ENCODE measurements at places on chromosomes 3 and 15.

DNA sequence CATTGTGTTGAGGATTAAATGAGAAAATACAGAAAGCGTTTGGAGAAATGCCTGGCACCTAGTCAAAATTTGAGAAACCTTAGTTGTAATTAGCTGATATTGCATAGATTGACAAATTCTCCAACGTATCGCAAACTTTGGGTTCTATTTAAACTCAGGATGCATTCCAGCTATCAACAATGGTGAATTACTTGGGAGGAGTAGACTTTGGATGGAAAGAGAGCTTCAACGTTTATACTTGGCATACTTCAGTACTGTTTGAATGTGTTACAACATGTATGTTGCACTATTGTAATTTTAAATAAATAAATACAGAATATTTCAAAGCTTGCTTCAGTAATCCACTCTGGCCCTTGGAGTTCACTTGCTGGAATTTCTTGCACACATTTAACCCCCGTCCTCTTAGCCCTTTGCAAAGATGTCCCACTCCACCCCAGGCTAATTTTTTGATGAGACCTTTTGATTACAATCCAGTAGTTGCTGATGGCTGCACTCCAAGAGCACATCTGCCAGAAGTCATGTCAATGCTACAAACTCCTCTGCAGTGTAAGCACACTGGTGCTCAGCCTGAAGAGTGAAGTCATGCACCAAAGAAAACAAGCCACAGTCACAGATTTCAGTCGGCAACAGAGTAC, 4.7 kb upstream of the DIS3L start:
- no peak for DNase-seq

GRCh38 chr3:24067483-24067882, 122.4 kb downstream of the NR1D2 start:
- DNase-seq: no peak

GRCh38 chr3:57910990-57911389, 97.2 kb upstream of the FLNB start:
- DNase-seq: peak; percentile 40

DNA sequence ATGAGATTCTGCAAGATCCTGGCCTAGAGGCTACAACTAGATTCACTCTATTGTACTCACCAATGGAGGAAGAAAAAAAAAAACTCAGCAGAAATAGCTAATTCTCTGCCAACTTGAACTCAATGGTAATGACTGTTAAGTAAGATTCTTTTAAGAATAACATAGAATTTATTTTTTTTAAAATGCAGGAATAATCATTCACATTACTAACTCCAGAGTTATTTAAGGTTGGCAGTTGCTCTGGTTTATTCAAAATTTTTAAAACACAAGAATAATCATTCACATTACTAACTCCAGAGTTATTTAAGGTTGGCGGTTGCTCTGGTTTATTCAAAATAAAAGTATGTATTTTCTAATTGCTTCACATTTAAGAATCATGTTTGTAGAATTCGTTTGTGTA, 1071.9 kb downstream of the IGSF11 start:
- DNase-seq: no peak

DNA sequence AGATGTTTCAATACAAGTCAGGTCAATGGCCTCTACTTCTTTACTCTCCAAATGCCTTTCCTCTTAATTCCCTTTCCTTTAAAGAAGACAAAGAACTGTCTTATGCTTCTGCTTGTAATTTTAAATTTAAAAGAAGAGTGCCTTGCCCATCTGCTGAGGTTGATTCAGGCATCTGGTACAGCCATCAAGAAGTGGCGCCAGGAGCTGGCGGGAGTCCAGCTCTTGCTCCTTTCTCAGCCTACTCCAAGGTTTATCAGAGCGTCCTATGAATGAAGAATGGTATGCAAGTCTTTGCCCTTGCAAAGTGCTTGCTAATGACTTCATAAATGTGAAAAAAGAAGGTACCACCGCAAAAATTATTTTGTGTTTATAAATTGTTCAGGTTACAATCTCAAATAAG, 294.6 kb upstream of the TGFBR2 start:
- no peak for DNase-seq

- DNase-seq: no peak
Observed at GRCh38 chr15:100438570-100438969, 90.2 kb downstream of the CERS3 start.

DNA sequence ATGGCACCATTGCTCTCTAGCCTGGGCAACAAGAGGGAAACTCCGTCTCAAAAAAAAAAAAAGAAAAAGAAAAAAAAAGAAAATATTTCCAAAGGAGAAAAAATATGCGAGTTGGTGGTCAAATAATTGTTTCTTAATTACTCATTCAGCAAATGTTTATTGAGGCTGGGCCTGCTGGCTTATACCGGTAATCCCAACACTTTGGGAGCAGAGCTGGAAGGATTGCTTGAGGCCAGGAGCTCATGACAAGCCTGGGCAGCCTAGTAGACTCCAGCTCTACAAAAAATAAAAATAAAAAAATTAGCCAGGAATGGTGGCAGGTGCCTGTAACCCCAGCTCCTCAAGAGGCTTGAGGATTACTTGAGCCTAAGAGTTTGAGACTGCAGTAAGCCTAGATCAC, 4.1 kb downstream of the KNL1 start:
- DNase-seq: no peak

GRCh38 chr15:57890878-57891277, 174.6 kb downstream of the ALDH1A2 start:
- no peak for DNase-seq

DNA sequence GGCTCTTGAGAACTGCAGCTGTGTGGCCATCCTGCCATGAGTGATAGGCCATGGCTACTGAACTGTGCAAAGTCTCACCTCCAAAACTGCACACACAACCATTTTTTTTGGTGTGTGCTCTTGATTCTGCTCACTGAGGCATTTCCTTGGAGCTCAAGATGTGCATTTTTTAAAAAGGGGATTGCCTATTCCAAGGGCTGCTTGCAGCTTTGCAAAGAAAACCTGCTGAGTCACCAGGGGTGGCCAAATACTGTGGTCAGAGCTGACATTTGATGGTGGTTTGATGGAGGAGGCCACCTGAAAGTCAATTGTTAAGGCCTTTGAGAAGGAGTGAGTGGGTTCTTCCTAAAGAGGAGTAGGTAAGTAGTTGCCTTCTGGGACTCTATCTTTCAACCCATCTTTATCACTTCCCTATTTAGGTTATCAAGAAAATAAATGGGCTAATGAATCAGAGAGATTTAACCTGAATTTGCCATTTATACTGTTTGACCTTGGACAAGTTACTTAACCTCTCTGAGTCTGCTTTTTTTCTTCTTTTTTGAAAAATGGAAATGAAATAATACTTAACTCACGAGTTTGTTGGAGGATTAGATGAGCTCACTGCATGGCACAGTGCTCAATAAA, 87.9 kb downstream of the CHST2 start:
- no peak for DNase-seq

GRCh38 chr3:182259579-182259978, 533.7 kb upstream of the ATP11B start:
- no peak for DNase-seq

GRCh38 chr15:38576837-38577236, 12.2 kb upstream of the RASGRP1 start:
- no peak for DNase-seq

GRCh38 chr3:131538968-131539367, 36.2 kb upstream of the MRPL3 start:
- DNase-seq: no peak

- DNase-seq: no peak
Observed at GRCh38 chr3:149739396-149739795, 12.9 kb downstream of the COMMD2 start.

GRCh38 chr3:72381584-72381983, 466.7 kb downstream of the SHQ1 start:
- DNase-seq: no peak

- DNase-seq: no peak
Observed at GRCh38 chr3:44899683-44900367, 25.4 kb downstream of the TGM4 start.

DNA sequence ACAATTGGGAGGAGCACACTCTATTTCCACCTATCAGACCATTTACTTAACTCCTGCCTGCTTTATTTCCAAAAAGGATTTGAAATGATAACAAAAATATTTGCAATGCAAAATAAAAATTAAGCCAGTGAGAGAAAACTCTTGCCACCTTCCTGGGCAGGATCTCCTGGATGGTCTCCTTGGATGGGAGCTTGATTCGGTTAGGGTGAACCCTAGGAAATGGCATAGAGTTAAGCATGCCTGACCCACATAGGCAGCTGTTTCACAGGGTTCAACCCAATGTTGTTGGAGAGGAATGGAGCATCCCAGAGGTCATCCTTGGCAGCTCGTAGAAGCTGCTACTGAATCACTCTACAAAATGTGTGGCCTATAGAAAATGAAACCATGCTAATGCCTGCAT, 83.8 kb downstream of the TGFBR2 start:
- no peak for DNase-seq

- DNase-seq: no peak
Observed at GRCh38 chr15:39283531-39283930, 297.3 kb upstream of the THBS1 start.

GRCh38 chr15:95944193-95944592, 386.3 kb upstream of the NR2F2 start:
- DNase-seq: no peak

GRCh38 chr3:43095370-43095769, 10.5 kb downstream of the POMGNT2 start:
- no peak for DNase-seq

GRCh38 chr3:133487920-133488540, 85.5 kb upstream of the CDV3 start:
- no peak for DNase-seq

- DNase-seq: no peak
Observed at GRCh38 chr15:35720019-35720418, 174.1 kb upstream of the DPH6 start.

- DNase-seq: no peak
Observed at GRCh38 chr15:41567862-41568261, 8.8 kb downstream of the TYRO3 start.

- DNase-seq: no peak
Observed at GRCh38 chr15:71586463-71586862, 223.9 kb upstream of the NR2E3 start.

DNA sequence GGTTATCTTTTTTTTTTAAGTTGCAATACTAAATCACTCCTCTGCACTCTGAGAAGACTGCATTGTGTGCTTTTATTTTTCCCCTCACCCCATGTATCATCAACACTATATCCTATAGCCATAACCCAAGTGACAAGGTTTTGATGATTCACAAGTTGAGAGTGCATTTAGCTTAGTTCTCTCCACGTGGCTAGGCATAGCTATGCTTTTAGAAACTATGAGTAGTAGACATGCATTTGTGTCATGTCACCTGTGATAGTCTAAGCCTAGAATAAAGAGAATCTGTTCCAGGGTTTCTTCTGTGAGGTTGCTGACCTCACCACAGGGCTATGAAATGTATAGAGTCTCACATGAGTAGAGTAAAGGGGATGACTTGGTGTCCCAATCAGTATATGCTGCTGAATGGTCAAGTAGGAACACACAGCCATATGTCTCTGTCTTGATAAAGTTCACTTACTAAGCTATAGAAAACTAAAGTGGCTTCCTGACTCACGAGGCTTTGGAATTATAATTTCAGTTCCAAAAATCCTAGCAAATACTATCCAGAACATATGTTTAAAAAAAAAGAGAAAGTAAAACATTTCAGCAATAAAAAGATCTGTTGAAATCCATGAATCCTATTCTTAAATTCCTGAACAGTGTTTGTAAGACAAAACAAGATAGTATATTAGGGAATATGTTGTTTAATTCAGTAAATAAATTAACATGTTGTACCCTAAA, 206.3 kb downstream of the LSAMP start:
- DNase-seq: peak; percentile 30

GRCh38 chr3:105906836-105907235, 38.0 kb upstream of the CBLB start:
- peak; percentile 30 for DNase-seq
